Psoas muscle (tissue), 8 donors: ENCODE measurements at places on chromosomes 13 and 19.
A peak's percentile ranks its signal among the peaks of the same experiment; 100 is the strongest.

DNA sequence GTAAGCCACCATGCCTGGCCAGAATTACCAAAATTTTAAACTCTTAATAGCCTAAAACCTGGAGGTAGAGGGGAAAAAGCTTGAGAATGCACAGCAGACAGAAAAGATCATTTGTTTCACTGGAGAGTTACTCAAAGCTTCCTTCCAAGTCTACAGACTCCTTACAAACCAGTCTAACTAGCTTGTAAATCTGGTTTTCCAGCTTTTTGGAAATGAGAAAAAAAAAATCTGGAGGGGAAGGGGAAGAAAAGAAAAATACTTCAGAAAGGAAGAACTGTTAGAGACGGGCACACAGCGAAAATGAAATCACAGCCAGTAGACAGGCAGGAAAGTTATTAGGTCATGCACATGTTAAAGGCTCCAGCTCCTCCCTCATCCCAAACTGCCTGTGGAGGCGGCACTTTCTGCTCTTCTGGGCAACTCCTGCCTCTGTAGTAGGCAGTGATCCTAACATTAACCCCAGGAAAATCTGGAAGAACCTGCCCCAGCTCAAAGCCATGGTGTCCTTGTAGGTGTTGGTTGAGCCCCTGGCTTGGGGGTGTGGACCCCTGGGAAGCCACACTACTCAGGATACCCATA is 17.3 kb downstream of the PARP4 start:
- H3K27me3 ChIP-seq: no peaks in the 10 kb centered on the region
- no peak overlapping the region for H3K4me3 ChIP-seq
- H3K4me1 ChIP-seq: no peaks in the 10 kb centered on the region
- DNase-seq: no peak
- no peak overlapping the region for H3K27ac ChIP-seq

GRCh38 chr19:39009001-39009400 is 23.3 kb downstream of the FBXO27 start:
- DNase-seq: no peak
- H3K36me3 ChIP-seq: no peaks in the 10 kb centered on the region
- no peak overlapping the region for H3K4me3 ChIP-seq
- no peaks in the 10 kb centered on the region for H3K27me3 ChIP-seq
- no peak overlapping the region for H3K27ac ChIP-seq
- no peaks in the 10 kb centered on the region for H3K4me1 ChIP-seq

DNA sequence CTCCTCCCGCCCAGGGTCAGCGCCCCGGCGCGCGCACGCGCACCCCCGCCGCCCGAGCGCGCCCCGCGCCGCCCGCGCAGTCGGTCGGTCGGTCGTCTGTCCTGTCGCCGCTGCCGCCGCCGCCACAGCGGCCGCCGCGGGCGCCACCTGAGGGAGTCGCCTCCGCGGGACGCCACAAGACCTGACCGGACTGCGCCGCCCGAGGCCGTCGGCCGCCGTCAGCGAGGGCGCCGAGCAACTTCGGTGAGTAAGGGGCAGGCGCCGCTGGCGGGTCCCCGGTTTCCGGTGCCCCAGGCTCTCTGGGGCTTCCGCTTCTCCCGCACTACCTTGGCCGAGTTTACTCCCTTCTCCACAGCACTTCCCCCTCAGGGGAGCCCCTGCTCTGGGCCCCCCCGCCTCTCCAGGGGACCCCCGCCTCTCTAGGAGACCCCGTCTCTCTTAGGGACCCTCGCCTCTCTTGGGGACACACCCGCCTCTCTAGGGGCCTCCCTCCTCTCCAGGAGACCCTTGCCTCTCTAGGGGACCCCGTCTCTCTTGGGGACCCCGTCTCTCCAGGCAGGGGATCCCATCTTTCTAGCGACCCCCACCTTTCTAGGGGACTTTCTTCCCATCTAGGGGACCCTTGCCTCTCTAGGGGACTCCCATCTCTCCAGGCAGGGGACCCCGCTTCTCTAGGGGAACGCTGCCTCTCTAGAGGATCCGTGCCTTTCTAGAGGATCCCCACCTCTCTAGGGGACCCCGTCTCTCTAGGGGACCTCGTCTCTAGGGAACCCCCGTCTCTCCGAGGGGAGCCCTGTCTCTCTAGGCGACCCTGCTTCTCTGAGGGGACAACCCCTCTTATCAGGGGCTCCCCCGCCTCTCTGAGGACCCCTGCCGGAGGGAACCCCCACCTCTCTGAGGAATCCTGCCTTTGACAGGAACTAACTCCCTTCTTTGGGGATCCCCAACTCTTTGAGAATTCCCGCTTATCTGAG is 19.3 kb upstream of the GATAD2A start:
- H3K27me3 ChIP-seq: no peaks in the 10 kb centered on the region
- peak overlapping the region; percentile 86 for H3K27ac ChIP-seq

DNA sequence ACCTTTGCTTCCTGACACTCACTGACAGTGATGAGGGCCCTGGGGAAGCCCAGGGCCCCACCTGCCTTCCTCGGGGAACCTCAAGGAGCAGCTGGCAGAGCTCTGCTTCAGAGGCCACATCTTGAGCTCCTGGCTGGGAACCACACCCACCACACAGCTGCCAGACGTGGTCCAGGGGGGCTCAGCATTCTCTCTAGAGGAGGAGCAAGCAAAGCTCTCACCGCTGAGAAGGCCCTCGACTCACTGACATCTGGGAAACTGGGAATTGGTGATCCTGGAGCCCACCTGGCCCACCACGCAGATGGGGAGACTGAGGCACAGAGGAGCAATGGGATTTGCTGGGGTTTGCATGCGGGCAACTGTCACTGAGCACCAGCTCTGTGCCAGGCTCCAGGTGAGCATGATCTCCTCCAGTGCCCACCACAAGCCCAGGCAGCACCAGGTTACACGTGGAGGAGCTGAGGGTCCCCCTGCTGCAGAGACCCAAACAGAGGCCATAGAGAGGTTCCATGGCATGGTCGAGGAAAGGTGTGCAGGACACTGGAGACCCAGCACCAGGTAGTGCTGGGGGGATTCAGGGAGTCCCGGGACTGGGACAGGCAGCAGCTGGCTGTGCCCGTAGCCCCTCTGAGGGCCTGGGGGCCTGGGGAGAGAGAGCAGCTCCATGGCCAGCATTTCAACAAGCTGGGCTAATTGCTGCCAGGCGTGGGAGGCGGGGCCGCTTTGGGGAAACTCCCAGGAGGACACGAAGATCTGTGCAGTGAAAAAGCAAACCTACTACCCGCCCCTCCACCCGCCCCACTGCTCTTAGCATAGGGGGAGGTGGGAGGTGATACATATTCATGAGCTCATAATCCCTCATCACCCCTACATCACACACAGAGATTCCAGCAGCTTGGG is 33.4 kb downstream of the PEPD start:
- H3K36me3 ChIP-seq: no peaks in the 10 kb centered on the region
- no peaks in the 10 kb centered on the region for H3K27me3 ChIP-seq
- H3K27ac ChIP-seq: no peak overlapping the region
- H3K4me3 ChIP-seq: no peak overlapping the region
- no peak for DNase-seq

GRCh38 chr13:60837806-60838205 is 440.8 kb downstream of the TDRD3 start:
- H3K27me3 ChIP-seq: no peaks in the 10 kb centered on the region
- H3K4me1 ChIP-seq: no peaks in the 10 kb centered on the region
- H3K36me3 ChIP-seq: no peaks in the 10 kb centered on the region
- H3K27ac ChIP-seq: no peak overlapping the region

DNA sequence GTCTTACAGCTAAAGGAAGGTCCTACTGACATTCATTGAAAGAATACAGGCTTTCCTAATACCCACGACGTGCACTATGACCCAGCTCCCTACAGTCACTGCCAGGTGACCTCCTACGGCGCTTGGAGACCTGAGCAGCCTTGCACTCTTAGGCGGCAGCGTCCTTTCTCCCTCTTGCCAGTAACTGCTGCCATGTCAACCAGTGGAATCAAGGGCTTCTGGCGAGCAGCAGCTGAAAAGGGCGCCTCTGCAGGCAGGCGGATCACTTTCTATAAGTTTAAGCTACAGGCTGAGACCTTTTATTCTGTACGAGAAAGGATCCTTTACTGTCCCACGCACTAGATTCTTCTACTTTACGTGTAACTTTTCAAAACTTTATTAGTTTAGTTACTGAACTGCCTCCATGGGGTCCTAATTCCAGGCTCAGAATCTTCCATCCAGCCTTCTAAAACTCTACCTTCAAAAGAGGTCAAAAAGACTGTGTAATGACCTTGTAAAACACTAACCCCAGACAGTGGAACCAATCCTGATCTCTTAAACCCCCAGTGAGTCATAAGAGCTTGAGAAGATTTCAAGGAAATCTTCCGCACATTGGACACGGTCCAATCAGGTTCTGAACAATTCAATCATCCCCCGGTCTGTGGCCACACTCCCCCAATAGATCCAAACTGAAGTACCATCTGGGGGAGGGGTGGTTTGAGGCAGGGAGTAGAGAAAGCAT is 1.9 kb downstream of the KCTD12 start:
- DNase-seq: peak; percentile 54
- H3K4me3 ChIP-seq: peak overlapping the region; percentile 79
- no peaks in the 10 kb centered on the region for H3K36me3 ChIP-seq
- peaks cover 41% of the 10 kb centered on the region for H3K27me3 ChIP-seq

DNA sequence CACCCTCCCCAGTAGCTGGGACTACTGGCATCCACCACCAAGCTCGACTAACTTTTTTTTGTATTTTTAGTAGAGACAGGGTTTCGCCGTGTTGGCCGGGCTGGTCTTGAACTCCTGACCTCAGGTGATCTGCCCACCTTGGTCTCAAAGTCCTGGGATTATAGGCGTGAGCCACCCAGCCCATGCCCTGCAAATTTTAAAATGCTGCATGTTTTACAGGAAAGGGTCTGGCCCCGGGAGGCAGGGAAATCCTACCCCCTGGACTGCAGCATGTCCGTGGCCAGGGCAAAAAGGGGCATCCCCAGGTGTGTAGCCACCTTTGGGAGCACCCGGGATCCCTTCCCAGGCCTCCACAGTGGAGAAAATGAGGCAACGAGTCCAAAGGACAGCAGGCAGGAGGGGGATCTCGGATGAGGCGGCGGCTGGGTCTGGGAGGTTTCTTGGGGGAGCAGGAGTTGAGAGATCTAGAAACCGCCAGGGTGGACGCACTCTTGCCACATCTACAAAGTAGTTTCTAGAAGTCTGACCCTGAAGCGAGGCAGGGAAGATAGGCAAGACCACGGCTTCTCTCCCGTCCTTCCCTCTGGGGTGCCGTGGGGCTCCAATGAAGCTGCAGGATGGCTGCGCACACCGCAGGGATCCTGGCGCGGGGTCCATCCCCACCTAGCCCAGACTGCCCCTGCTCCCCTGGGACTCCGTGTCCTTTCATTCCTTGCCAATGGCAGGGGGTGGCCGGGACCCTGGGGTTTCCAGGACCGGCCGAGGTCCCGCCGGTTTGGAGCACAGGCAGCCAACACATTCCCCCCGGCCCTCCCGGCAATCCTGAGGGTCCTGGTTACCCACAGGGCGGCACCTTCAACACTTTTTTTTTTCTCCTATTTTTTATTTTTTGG is 21.3 kb upstream of the ZBTB7A start:
- peaks cover 36% of the 10 kb centered on the region for H3K36me3 ChIP-seq
- no peak overlapping the region for H3K27ac ChIP-seq
- no peaks in the 10 kb centered on the region for H3K4me1 ChIP-seq
- no peak for DNase-seq

DNA sequence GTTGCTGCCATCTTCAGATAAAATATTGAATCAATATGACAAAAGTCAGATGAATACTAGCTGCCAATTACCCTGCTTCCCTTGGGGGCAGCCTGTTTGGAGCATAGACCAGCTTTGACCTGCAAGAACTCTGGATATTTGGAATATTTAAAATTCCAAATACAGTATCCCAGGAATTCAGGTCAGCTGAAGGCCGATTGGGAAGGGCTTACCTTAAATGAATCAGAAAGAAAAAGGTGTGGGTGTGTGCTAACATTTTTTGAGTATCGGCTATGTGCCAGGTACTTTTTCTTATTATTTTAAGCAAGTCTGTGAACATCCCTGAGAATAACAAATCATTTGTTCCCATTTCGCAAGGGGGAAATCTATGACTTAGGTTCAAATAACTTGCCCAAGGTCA is 1.8 kb upstream of the RUBCNL start:
- DNase-seq: no peak
- peaks cover 34% of the 10 kb centered on the region for H3K27me3 ChIP-seq
- H3K27ac ChIP-seq: no peak overlapping the region
- H3K36me3 ChIP-seq: no peaks in the 10 kb centered on the region

- no peaks in the 10 kb centered on the region for H3K4me1 ChIP-seq
- no peak overlapping the region for H3K4me3 ChIP-seq
- H3K36me3 ChIP-seq: peaks cover 90% of the 10 kb centered on the region
These were observed 12.9 kb upstream of the CCDC169 start for GRCh38 chr13:36310417-36311108.

DNA sequence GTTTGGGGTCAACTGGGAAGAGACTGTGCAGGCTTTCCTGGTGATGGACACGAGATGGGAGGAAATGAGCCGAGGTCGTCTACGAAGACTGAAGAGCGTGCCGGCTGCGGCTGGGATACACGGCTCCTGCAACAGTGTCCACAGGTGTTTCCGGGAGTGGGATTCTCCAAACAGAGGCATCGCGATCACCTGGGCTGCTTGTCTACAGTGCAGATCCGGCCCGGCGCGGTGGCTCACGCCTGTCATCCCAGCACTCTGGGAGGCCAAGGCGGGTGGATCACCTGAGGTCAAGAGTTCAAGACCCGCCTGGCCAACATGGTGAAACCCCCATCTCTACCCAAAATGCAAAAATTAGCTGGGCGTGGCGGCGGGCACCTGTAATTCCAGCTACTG is 11.6 kb upstream of the SLC39A3 start:
- H3K4me3 ChIP-seq: no peak overlapping the region
- no peaks in the 10 kb centered on the region for H3K4me1 ChIP-seq
- no peak for DNase-seq
- H3K36me3 ChIP-seq: peaks cover 34% of the 10 kb centered on the region
- no peak overlapping the region for H3K27ac ChIP-seq
- H3K27me3 ChIP-seq: no peaks in the 10 kb centered on the region

GRCh38 chr19:49084206-49085019 is 838 bp upstream of the SNRNP70 start:
- no peaks in the 10 kb centered on the region for H3K27me3 ChIP-seq
- peaks cover 27% of the 10 kb centered on the region for H3K36me3 ChIP-seq
- H3K4me1 ChIP-seq: peaks cover 18% of the 10 kb centered on the region
- H3K4me3 ChIP-seq: peak overlapping the region; percentile 100
- no peak for DNase-seq

- no peak overlapping the region for H3K4me3 ChIP-seq
- peaks cover 44% of the 10 kb centered on the region for H3K4me1 ChIP-seq
- H3K27me3 ChIP-seq: no peaks in the 10 kb centered on the region
- no peaks in the 10 kb centered on the region for H3K36me3 ChIP-seq
- peak overlapping the region; percentile 81 for H3K27ac ChIP-seq
These were observed 321.9 kb downstream of the FOXO1 start for GRCh38 chr13:40344270-40345148.
